ENCODE measurements at places on chromosomes 3 and 15.
A peak's percentile ranks its signal among the peaks of the same experiment; 100 is the strongest.

DNA sequence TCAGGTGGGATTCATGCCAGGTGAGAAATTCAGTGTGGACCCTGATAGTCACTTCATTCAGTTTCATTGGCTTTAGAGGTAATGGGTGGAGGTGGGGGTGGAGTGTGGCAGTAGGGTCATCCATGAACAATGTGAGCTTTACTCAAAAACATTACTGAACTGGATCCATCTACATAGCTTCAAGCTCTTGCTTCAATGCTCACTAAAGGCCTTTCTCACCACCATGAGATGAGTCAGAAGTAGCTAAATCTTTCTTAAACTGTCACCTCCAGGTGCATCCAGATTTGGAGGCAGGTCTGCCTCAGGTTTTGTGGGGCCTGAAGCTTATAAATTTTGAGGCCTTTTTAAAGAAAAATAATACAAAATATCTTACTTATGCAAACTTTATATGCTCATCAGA, 363.6 kb downstream of the CHST2 start:
- no peak for DNase-seq

- no peak for DNase-seq
Observed at GRCh38 chr3:172177046-172177445, 137.7 kb downstream of the FNDC3B start.

DNA sequence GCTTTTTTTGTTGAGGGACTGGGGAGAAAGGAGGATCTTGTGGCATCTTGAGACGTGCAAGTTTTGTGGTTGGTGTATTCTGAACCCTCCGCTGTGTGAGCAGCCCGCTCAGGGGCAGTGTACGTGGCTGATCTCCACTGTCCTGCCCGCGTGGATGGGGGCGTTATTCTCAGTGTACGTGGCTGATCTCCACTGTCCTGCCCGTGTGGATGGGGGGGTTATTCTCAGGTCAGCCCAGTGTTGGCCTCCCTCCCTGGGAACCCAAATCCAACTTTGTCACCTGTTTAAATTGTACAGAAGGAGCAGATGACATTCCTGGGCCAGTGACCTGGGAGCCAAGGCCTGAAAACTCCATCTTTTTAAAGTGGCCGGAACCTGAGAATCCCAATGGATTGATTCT, 84.0 kb downstream of the PGPEP1L start:
- DNase-seq = no peak

DNA sequence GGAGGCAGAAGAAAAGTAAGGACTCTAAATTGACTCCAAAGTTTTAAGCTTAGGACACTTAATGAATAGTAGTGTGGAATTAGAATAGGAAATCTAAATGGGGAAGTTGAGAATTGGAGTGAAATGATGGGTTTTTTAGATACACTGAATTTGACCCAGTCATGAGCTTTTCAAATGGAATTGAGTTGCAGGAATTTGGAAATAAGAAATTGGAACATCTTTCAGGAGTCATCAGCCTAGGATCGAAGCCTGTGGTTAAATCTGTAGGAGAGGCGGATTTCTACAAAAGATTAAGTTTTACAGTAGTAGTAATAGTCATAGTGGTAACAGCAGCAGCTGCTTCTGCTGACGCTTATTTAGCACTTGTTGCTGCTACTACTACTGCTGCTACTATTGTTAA, 129.0 kb upstream of the LRRFIP2 start:
- no peak for DNase-seq

DNA sequence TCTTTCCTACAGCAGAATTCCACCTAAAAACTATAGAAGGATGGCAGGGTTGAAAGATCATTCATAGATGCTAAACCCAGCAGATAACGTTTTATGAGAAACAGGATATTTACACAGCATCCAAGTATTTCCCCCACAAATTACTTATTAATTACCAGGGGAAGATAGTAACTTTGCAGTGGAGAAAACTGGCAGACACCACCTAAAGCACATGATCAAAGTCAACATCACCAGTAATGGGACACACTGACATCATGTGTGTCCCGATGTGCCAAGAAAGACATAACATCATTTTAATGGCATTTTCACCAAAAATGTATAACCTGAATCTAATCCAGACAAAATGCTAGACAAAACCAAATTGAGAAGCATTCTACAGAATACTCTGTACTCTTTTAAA, 220.4 kb upstream of the THBS1 start:
- no peak for DNase-seq

GRCh38 chr3:138078901-138079344, 36.5 kb downstream of the DZIP1L start:
- no peak for DNase-seq

DNA sequence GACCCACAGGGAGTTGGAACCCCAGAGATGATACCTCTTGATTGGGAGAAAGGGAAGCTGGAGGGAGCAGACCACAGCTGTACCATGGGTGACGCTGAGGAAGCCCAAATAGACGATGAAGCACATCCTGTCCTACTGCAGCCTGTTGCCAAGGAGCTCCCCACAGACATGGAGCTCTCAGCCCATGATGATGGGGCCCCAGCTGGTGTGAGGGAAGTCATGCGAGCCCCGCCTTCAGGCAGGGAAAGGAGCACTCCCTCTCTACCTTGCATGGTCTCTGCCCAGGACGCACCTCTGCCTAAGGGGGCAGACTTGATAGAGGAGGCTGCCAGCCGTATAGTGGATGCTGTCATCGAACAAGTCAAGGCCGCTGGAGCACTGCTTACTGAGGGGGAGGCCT, 201.1 kb downstream of the AKAP13 start:
- no peak for DNase-seq

- no peak for DNase-seq
Observed at GRCh38 chr15:65423150-65423975, 616 bp upstream of the IGDCC4 start.

GRCh38 chr15:40498418-40498817, 27.6 kb downstream of the CHST14 start:
- no peak for DNase-seq

DNA sequence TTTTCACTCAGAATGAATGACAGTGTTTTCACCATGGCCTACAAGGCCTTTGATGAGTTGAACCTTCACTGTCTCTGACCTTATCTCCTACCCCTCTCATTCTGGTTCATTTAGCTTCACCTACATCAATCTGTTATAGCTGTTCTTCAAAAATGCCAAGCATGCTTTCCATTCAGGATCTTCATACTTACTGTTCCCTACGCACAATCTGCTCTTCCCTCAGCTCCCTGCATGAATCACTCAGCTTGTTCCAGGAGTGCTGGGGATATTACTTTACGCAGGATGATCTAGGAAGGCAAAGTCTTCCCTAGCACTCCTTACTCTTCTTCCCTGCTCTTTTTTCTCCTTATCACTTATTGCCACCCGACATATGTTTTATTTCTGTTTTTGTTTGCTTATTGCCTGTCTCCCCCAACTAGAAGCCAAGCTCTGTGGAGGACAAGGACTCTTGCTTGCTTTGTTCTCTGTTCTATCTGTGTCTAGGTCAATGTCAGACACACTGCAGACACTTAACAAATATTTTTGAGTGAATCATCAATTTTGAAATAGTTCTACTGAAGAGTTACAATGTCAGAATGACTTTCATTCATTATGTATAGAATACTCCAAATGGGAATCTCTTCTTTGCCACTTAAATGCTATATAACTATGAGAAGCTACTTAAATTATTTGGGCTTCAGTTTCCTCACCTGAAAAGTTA, 238.3 kb upstream of the FEZF2 start:
- no peak for DNase-seq

DNA sequence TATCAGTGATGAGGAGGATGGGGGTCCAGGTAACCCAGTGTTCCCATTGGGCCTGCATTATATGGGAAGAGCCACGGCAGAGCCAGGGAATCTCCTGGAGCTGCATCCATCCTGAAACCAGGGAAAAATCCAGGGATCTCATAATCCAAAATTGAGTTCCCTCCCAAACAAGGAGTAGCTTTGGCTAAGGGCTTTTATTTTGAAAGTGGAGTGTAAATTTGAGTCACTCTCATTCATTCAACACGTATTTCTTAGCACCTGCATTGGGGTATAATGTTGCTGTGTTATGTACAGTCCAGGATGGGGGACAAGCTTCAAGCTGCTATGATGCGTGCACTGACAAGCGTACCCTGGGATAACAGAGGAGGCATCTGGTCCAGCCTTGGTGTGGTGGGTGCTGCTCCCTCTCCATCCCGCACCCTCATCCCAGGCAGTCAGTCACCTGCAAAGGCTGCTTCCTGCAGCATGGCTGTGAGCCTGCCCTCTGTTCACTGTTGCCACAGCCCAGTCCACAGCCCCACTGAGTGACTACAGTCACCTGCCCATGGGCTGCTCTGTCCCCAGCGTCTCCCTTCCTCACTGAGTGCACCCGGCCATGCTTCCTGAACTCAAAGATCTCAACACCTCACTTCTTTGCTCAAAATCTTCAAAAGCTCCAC, 135.6 kb downstream of the OPA1 start:
- no peak for DNase-seq

GRCh38 chr15:32909431-32909830, 191.6 kb downstream of the GREM1 start:
- DNase-seq = no peak

DNA sequence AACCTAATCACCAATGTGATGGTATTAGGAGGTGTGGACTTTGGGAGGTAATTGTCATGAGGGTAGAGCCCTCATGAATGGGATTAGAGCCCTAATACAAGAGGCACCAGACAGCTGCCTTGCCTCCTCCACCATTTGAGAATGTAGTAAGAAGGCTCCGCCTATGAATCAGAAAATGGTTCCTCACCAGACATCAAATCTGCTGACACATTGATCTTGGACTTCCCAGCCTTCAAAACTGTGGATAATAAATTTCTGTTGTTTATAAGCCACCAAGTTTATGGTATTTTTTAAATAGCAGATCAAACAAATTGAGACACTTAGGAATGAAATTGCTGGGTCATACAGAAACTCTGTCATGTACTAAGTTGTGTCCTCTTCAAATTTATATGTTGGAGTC, 56.8 kb upstream of the COL6A5 start:
- no peak for DNase-seq

DNA sequence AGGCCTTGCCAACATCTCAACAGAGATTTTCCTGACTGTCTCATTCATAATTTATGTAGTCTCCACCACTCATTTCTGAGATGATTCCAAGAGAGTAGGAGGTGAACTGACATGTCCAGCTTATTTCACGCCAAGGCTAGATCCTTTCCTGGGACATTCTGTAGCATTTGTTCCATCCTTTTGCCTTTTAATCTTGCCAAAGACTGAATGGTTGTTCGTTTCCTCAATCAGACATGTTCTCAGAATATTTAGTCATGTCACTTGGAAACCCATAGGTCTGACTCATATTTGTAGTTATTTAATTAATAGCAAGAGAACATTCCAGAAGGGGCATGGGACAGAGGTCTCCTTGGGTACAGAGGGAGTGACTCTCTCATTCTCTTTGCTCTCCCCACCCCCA, 80.9 kb downstream of the DHX36 start:
- DNase-seq = no peak

- no peak for DNase-seq
Observed at GRCh38 chr3:151856118-151856517, 17.3 kb upstream of the SUCNR1 start.

GRCh38 chr15:67510597-67511190, 10.2 kb upstream of the C15orf61 start:
- no peak for DNase-seq

DNA sequence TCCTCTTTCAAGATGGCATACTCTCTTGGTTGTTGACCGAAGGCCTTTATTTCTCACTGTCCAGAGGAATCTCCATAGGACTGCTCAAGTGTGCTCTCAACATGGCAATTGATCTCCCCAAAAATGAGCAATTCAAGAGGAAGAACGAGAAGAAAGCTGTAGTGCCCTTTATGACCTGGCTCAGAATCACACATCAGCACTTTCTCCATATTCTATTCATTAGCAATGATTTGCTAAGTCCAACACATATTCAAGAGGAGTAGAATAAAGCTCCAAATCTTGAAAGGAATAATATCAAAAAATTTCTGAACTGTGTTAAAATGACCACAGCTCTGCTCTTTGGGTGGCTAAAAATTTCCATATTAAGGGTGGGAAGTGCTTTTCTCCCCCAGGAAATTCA, 151.6 kb upstream of the SYNPR start:
- no peak for DNase-seq

- no peak for DNase-seq
Observed at GRCh38 chr15:37109168-37109871, 9.0 kb upstream of the MEIS2 start.

DNA sequence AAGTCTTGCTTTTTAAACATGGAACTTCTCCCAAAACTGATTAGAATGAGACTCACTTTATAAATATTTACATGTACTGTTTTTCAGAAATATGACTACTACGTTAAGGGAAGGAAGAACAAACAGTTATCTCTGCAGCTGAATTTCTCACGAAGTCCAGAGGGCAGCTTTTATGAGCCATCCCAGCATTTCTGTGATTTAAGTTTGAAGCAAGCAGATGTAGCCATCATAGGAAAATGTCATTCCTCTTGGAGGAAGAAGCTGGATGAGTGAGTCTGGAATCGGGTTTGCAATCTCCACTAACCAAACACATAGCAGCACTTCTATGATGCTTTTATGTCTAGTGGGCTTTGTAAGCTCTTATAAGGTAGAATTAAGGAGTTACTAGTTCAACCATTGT, 53.7 kb downstream of the SCN11A start:
- no peak for DNase-seq

DNA sequence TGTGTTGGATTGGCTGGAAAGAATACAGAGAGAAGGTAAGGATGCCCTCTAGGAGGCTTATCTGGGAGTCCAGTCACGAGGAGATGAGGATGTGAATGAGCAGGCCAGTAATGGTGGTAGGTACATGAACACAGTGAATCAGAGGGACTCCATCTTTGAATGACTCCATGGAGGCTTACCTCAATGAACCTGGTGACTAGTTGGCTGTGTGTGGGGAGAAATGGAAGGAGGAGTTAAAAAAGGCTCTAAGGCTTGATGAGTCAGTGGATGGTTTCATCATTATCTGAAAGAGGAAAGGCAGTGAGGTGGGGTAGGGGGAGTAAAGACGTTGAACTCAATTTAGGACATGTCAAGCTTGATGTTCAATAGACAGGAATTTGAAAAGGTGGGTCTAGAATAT, 61.1 kb downstream of the KCNAB1 start:
- DNase-seq = no peak

DNA sequence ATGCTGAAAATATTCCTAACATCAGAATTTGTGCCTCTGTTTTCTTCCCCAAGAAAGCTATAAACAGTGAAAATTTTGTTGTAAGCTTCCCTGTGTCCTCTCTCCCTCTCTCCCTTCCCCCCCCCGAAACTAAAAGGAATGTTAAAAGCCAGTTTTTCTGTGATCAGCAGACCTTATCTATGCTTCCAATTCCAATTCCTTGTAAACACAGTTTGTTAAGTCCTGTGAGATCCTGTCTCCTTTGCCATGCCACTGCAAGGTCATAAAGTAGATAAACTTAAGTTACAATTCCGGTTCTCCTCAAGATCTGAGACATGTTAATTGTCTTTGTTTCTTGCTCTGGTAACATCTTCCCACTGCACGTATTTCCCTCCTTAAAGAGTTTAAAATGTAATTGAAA, 42.9 kb upstream of the DHX36 start:
- DNase-seq = no peak

DNA sequence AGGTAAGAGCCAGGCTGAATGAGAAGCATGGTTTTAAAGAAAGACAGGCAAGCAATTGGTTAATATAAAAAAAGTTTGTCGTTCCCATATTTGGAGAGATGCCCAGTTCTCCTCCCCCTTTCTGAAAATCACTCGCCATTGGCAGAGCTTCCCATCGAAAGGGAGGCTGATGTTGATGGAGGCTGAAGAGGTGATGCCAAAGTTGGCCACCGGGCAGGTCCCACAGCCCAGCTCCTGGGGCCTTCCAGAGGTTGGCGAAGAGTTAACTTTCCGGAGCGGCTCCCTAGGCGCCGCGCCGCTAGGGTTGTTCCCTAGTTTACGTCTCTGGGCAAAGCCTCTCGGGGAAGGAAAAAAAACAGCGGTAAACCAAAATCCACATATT, 793 bp downstream of the PCOLCE2 start:
- peak; percentile 95 for DNase-seq
